ENCODE measurements at places on chromosomes 5 and 9.

GRCh38 chr5:156322666-156323065 lies 4.3 kb upstream of the SGCD start:
- DNase-seq: no peak

GRCh38 chr5:72066705-72067107 lies 40.6 kb upstream of the MAP1B start:
- DNase-seq: no peak

- DNase-seq: peak; percentile 70
Measured at GRCh38 chr9:107020040-107020530, 157.1 kb downstream of the ZNF462 start.

- peak; percentile 51 for DNase-seq
Measured at GRCh38 chr5:54844905-54845566, 140.4 kb downstream of the ESM1 start.

DNA sequence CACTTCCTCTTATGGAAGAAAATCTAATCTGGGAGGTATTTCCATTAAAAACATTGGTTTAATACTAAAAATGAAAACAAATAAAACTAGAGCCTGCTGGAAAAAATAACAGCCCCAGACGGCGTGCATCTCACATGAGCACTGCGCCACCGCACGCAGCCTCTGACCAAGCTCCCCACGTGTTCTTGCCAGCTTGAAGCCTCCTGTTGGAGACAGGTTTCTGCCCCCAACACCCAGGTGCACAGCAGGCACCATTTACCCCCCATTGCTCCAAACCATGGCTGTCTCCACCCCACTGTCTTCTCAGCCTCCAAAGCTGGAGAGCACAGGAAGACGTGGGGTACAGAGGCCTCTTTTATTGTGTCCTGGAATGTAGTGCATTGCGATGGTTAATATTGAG lies 10.7 kb upstream of the COL5A1 start:
- no peak for DNase-seq

GRCh38 chr5:96726802-96727201 lies 64.6 kb downstream of the CAST start:
- DNase-seq: no peak

DNA sequence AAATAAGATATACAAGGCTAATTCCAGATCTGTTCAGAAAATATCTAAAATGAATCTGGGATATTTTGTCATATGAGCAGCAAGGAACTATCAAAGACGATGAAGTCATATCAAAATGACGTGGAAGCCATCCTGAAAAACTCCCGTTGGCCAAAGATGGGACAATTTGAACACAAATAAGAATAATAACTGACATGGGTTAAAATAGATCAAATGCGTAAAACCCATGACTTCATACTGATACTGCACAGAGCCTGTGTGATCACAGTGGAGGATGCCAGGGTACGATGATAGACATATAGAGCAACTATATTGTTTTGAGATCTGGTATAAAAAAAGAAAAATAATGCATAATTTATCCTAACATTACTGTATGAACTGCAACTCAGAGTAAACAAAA lies 51.0 kb upstream of the PIP5K1B start:
- DNase-seq: no peak

DNA sequence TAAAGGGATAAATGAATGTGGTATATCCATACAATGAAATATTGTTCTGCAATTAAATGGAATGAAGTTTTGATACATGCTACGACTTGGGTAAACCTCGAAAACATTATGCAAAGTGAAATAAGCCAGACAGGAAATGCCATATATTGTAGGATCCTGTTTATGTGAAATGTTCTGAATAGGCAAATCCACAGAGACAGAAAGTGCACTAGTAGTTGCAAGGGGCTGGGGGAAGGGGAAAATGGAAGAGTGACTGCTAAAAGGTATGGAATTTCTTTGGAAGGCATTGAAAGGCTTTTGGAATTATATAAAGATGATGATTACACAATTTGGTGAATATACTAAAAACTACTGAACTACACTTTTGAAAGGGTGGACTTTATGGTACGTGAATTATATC lies 97.0 kb downstream of the FOXD1 start:
- no peak for DNase-seq

DNA sequence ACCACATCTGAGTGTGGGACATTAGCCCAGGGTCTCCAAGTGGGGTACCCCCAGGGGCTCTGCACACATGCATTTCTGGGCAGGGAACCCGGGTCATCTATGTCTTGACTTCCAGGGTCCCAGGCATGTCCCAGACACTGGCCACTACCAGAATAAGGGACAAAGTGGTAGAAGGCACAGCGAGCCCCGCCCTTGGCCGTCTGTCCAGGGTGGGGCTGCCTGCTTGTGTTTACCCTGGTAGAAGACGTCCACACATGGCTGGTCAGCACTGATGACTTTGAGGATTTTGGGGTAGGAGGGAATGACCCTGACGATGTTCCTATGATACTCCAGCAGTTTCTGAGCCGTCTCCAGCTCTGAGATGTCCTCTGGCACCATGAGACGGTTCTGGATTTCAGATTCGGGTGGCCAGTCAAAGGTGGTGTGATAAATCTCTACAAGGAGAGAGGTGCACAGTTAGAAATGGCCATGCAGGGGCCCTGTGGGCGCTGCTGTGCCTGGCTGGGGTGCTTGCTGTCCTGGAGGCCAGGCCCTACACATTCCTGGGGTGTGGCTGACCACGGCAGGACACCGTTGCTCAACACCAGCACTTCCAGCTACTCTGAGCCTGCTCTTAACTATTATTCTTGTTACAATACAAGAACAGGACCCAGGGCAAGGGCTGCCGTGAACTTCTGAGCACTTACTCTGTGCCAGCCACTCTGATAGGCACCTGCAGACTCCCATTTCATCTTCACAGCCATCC lies 51.3 kb downstream of the AK8 start:
- no peak for DNase-seq
